ENCODE measurements at places on chromosomes 11 and 22.
A peak's percentile ranks its signal among the peaks of the same experiment; 100 is the strongest.

DNA sequence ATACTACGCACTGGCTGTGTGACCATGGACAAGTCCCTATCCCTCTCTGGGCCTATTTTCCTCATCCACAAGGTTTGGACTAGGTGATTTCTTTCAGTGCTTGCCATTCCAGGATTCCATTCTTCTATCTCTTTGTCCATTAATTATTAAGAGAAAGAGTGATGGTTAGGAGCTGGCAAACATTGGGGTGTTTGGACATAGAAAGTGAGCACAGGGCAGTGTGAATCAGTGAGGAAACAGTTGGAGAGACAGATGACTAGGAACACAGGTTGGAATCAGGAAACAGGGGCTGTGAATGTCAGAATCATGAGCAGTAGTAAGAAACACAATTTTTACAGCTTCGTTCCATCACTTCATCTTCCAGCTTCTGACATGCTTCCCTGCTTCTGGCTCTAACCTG is 211.8 kb downstream of the INSC start:
- no peak for DNase-seq

- DNase-seq: no peak
Observed at GRCh38 chr11:9139628-9140357, 48.4 kb upstream of the SCUBE2 start.

DNA sequence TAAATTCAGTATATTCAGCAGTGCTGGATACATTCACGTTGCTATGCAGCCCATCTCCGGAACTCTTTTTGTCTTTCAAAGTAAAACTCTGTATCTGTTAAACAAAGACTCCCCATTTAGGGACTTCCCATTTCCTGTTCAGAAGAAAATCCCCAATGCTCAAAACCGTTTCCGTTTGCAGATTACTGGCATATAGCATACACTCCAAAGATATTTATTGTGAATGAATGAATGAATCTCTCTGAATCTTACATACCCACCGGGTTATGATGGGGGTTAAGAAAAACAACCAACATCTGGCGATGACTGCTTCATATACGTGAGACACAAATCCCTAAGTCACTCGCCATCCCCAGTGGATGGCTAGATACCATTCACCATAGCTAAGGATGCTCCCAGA is 1.6 kb downstream of the THY1 start:
- DNase-seq: no peak

- no peak for DNase-seq
Observed at GRCh38 chr22:39913886-39914285, 13.0 kb downstream of the GRAP2 start.

GRCh38 chr11:134244593-134244992 is 8.6 kb downstream of the THYN1 start:
- DNase-seq: no peak

DNA sequence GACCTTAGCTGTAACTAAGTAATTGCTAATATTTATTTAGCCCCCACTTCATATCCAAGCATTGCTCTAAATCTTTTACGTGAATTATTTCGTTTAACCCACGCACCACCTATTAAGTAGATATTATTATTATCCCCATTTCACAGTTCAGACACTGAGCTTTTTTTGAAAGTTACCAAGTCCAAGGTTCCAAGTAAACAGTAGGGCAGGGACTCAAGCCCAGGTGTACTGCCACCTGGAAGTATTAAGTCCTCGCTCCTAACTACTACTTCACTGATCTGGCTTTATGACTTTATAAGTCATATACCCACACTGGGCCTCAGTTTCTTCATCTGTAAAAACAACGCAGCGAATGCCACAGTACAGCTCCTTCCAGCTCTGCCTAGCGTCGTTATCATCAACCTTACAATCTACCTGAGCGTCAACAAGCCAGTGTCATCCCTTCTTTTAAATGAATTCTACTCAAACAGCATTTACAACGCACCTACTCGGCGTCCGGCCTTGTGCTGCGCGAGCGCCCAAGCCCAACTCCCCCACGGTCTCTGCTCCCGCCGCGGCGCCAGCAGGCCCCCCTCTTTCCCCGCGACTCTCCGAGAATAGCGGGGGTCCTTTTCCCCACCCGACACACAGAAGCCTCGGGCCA is 624 bp downstream of the TMEM41B start:
- DNase-seq: no peak

DNA sequence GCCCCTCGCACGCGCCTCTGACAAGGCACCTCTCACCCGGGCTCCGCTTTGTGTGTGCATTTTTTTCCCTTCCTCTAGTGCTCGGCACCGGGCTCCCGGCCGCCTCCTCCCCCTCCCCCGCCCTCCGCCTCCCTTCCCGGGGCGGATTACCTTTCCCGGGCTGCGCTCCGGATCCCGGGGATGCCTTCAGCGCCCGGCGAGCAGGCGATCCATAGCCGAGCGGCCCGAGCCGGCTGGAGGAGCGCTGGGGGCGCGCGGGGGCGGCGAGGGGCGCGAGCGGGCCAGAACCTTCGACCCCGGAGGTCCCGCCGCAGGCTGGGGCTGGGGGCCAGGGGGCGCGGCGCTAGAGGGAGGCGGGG is 282 bp downstream of the MPPED2 start:
- DNase-seq: no peak

DNA sequence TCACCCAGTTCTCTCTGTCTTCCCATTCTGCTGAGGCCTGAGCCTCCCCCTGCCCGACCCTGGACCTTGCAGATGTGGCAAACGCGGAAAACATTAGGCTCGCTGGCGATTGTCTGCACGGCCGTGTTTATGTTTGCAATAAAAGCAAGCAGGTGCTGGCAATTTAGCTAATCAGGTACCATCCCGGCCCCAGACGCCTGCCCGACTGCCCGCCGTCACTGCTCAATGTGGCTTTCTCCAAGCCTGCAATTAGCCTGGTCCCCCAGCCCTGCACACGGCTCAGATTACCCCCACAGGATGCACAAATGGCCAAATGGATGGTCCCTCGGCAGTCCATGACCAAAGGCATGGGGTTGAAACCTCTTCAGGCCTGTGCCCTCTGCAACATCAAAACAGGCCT is 259.7 kb downstream of the MN1 start:
- no peak for DNase-seq

- DNase-seq: no peak
Observed at GRCh38 chr11:128412847-128413791, 174.2 kb downstream of the ETS1 start.

- DNase-seq: peak; percentile 76
Observed at GRCh38 chr11:103035791-103036434, 56.0 kb downstream of the DCUN1D5 start.

DNA sequence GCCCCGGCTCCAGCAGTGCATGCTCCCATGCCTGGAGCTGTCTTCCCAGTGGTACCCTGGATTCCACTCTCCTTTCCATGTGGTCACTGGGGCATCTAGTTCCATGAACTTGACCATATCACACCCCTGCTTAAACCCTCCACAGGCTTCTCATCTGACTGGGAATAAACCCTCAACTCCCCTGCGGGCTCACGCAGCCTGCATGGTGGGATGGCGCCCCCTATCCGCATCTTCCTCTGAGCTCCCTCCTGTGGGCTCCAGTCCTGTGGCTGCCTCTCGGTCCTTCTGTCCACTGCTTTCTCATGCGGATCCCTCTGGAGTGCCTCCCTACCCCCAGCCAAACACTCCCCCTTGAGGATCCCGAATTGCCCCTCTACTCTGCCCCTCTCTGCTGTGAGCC is 41.4 kb upstream of the TTLL12 start:
- no peak for DNase-seq

DNA sequence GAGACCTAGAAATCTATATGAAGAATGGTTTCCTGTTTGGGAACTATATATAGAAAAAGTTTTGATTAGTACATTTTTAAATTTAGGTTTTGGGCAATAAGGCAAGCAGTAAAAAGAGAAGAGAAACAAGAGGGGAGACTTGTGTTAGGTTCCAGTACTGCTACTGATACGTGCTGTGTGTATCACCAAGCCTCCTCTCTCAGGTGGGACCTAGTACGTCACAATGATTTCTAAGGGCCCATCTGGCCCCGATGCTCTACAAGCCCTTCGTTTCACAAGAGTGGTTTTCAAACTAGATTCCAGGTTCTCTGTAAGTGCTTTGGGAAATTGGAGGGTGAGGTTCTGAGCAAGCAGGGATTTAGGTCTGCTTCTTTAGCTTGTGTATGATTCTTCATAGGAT is 39.2 kb downstream of the USP35 start:
- DNase-seq: no peak

- DNase-seq: no peak
Observed at GRCh38 chr22:19526702-19527111, 2.5 kb upstream of the CLDN5 start.

DNA sequence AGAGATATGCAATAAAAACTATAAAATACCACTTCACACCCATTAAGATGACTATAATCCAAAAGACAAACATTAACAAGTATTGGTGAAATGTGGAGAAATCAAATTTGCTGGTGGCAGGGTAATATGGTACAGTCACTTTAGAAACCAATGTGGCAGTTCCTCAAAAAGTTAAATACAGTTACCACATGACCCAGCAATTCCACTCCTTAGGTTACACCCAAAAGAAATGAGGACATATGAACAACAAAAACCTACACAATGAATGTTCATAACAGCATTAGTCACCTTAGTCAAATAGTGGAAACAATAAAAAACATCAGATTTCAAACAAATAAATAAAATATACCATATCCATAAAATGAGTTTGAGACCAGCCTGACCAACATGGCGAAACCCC is 52.6 kb downstream of the RDX start:
- no peak for DNase-seq

- peak; percentile 47 for DNase-seq
Observed at GRCh38 chr22:35023692-35024363, 42.1 kb upstream of the ISX start.

GRCh38 chr11:9796854-9797253 is 133.0 kb downstream of the SWAP70 start:
- DNase-seq: no peak

GRCh38 chr11:33692541-33692940 is 8.1 kb downstream of the C11orf91 start:
- DNase-seq: no peak

- no peak for DNase-seq
Observed at GRCh38 chr11:61683961-61684869, 4.0 kb downstream of the DAGLA start.

GRCh38 chr11:61362542-61362875 is 335 bp downstream of the TMEM138 start:
- DNase-seq: peak; percentile 23

DNA sequence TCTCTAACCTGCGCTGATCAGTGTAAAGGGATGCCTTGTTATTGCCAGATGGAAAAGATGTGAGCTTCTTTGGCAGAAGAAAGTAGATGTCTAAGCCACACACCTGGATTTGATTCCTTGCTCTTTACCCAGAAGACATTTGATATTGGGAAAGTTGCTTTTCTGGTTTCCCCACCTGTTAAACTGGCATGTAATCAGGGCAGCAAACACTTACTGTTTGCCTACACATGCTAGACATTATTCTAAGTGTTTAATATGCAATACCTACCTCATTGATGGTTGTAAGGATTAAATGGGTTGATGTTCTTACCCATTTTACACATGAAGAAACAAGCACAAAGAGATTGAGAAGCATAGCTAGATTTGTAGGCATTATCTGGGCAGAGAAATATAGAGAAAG is 16.6 kb downstream of the ASRGL1 start:
- DNase-seq: no peak

GRCh38 chr11:24043842-24044241 is 453.0 kb upstream of the LUZP2 start:
- DNase-seq: no peak

DNA sequence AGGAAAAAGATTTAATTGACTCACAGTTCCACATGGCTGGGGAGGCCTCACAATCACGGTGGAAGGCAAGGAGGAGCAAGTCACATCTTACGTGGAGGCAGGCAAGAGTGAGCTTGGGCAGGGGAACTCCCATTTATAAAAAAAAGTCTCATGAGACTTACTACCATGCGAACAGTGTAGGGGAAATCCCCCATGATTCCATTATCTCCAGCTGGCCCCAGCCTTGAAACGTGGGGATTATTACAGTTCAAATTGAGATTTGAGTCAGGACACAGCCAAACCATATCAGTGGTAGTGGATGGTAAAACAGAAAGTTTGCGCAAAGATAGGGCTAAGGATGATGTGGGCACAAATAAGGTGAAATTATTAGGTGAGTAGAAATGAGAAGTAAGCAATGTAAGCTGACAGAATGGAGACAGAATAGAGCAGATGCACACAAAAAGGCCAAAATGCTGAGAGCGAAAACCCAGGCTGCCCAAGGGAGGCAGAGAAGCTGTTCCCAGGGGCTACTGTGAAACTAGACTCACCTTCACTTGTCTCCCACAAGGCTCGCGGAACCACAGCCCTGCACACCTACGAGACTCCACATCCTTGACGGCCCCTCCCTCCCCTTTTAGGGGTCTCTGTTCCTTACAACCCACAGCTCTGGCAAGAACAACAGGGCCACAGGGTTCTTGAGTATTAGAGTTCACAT is 377.6 kb downstream of the CADM1 start:
- DNase-seq: no peak

DNA sequence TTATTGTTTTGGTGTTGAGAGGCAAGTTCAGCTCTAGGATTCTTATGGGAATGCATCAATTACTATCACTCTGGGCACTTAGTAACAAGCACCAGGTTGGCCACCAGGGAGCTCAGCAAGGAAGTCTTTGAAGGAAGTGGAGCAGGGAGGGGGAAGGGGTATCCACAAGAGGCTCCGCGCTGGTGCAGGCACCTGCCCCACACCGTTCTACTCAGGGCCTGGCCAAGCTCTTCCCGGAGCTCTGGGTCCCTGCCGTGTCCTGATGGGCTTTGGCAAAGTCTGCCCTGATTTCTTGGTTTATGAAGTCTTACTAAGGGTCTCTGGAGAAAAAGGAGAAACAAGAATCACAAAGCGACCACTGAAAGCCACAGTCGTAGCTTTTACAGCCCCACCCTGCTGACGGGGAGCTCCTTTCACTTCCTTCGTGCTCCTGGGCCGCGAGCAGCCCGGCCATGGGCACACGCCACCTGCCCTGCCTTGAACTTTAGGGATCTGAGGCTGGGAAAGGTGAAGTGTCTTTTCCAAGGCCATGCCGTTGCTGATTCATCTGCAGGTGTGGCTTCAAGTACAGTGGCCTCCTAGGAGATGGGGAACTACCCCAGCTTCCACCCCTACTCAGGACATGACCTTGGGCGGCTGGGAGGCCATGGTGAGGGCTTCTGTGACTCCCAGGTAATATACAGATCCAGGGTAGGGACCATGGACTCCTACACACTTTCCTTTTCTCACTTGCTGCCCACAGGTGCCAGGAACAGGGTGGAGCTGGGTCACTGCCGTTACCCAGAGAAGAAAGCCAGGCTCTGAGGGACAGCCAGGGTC is 15.9 kb upstream of the LRRC32 start:
- DNase-seq: no peak

All from LoVo (cell line).